ENCODE measurements at places on chromosomes 11 and 22. TPM values are rescaled to one million over a fixed set of nuclear protein-coding genes. Genes with fewer than 3 reads are reported as not detected.

DNA sequence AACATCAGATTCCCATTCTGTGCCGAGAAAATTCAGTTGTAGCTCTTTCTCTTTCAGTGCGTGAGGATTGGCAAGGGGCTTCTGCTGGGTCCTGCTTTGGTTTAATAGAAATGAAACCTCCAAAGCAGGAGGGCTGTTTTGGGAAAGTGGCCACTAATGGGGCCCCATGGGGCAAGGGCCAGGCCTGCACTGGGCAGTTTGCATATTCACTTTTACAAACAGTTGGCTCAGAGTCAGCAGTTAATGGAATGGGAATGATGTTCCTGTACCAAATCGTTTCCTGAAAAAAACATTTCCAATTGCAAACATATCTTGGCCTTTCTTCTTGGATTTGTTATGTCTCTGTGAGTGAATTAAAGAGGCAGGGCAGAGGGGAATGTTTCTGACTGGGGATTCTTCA, 92.1 kb downstream of the PARVA start:
- peaks cover 5% of the 10 kb centered on the region for H3K27me3 ChIP-seq
- H3K27ac ChIP-seq: no peak overlapping the region
- no peaks in the 10 kb centered on the region for H3K4me1 ChIP-seq

- peaks cover 3% of the 10 kb centered on the region for H3K4me1 ChIP-seq
- H3K36me3 ChIP-seq: no peaks in the 10 kb centered on the region
- H3K4me3 ChIP-seq: no peak overlapping the region
Measured at GRCh38 chr11:2186669-2187279, 15.2 kb upstream of the TH start.

DNA sequence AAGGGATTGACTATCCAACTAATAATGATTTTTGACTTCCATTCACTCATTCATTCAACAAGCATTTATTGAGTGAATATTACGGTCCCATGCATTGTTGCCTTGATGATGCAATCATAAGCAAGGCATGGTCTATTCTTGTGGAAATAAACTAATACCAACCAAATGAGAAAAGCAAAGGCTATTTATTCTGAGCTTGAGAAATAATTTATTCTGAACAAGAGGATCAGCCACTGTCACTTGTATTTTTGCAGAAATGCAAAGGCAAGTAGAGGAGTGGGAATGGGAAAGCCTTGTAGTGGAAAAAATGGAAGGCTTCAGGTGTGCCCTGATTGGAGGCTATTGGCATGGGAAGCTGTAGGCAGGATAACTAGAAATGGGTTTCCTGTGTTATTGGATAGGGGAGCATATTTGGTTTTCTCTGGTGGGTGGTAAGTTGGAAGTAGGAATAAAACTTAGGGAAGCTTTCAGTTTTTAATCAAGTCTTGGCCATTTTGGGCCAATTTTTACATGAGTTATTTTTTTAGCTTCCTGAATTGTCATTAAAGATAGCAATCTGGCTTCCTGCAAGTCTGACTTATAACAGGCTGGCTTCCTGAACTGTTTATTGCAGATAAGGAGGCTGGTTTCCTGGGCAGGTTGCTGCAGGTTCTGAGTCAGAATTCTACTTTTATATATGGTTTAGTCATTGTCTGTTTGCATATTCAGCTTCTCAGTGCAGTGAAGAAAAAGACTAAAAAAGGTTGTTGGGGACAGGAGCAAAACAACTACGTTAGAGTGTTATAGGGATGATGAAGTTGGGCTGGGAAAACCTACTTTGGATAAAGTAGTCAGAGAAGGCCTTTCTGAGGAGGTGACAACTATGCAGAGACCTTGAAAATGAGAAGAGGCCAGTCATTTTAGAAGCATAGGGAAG, 106.7 kb downstream of the APIP start:
- peaks cover 9% of the 10 kb centered on the region for H3K4me1 ChIP-seq
- H3K27me3 ChIP-seq: peaks cover 16% of the 10 kb centered on the region
- no peak for DNase-seq
- H3K36me3 ChIP-seq: no peaks in the 10 kb centered on the region
- no peak overlapping the region for H3K27ac ChIP-seq
- no peak overlapping the region for H3K4me3 ChIP-seq

Gene KRTAP5-2
- total RNA-seq: not detected

Gene RAC2
- total RNA-seq: 1,117 TPM

GRCh38 chr11:16890442-16890841, 123.8 kb downstream of the PLEKHA7 start:
- DNase-seq: no peak
- no peaks in the 10 kb centered on the region for H3K36me3 ChIP-seq
- H3K27me3 ChIP-seq: no peaks in the 10 kb centered on the region
- no peaks in the 10 kb centered on the region for H3K4me1 ChIP-seq
- H3K27ac ChIP-seq: no peak overlapping the region

GRCh38 chr11:134637091-134638015, 225.3 kb upstream of the B3GAT1 start:
- peaks cover 2% of the 10 kb centered on the region for H3K27me3 ChIP-seq
- no peak for DNase-seq
- H3K4me1 ChIP-seq: no peaks in the 10 kb centered on the region
- no peak overlapping the region for H3K4me3 ChIP-seq

Gene KDM4F
- total RNA-seq: not detected

- H3K4me1 ChIP-seq: peaks cover 29% of the 10 kb centered on the region
- no peak overlapping the region for H3K4me3 ChIP-seq
- H3K27ac ChIP-seq: no peak overlapping the region
- no peak for DNase-seq
Measured at GRCh38 chr22:20123366-20124082, 6.5 kb upstream of the TRMT2A start.

- H3K36me3 ChIP-seq: peaks cover 66% of the 10 kb centered on the region
- peak overlapping the region; percentile 3 for H3K4me3 ChIP-seq
- DNase-seq: no peak
- peaks cover 92% of the 10 kb centered on the region for H3K4me1 ChIP-seq
- peak overlapping the region; percentile 60 for H3K27ac ChIP-seq
Measured at GRCh38 chr11:118442908-118443589, 6.8 kb downstream of the KMT2A start.

DNA sequence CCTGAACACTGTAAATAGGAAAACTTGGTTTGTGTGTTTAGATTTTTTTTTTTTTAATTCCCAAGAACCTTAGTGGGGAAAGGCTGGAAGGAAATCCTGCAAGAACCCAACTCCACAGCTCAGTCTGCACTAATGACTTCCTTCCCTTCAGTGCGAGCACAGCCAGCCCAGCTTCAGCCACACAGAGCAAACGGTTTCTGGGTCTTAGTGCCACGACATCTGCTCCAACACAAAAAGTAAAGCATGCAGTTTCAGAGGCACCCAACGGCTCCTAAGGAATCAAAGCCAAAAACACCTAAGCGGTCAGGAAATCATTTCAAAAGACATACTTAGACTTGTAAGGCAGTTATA, 236.1 kb downstream of the TTC28 start:
- H3K4me1 ChIP-seq: peaks cover 24% of the 10 kb centered on the region
- no peak overlapping the region for H3K27ac ChIP-seq
- peaks cover 16% of the 10 kb centered on the region for H3K27me3 ChIP-seq
- peak; percentile 36 for DNase-seq
- no peaks in the 10 kb centered on the region for H3K36me3 ChIP-seq

DNA sequence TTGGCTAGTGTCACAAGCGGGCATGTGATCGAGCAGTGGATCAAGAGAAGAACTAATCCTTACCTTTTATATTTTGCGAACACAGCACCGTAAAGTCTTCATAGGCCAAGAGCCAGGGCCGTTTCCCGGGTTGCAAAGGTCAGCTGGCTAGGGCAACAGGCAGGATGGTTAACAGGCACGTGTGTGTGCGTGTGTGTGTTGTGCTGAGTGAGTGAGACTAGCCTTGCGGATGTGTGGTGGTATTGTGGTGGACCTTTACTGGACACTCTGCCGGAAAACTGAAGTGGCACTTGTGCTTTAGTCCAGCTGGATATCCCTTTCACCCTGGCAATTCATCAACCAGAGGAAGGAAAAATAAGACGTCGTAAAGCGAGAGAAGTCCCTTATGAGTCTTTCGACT, 176.7 kb downstream of the BCR start:
- H3K27ac ChIP-seq: no peak overlapping the region
- H3K27me3 ChIP-seq: peaks cover 20% of the 10 kb centered on the region
- no peaks in the 10 kb centered on the region for H3K36me3 ChIP-seq
- no peak for DNase-seq
- H3K4me3 ChIP-seq: no peak overlapping the region

- no peak overlapping the region for H3K27ac ChIP-seq
- H3K4me1 ChIP-seq: peaks cover 8% of the 10 kb centered on the region
- no peaks in the 10 kb centered on the region for H3K27me3 ChIP-seq
- H3K4me3 ChIP-seq: no peak overlapping the region
- no peak for DNase-seq
Measured at GRCh38 chr22:44108806-44109385, 71.8 kb upstream of the PARVG start.

DNA sequence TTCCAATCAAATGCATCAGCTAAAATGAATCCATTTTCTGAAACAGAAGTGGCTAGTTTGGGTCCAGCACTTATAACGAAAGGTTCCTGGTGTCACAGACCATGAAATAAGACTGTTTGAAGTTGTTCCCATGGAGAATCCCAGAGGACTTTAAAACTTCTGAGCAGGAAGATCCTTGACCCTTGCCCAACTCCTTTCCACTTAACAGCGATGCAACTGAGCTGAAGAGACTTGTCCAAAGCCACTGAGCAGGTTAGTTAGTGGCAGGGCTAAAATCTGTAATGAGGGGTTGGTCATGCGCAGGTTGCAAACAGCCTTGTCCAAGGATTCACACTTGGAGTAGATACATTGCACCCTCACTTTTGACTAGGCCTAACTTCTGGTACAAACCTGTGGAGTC, 1.3 kb downstream of the RAB38 start:
- no peak for DNase-seq
- H3K4me3 ChIP-seq: no peak overlapping the region
- H3K36me3 ChIP-seq: no peaks in the 10 kb centered on the region
- peaks cover 33% of the 10 kb centered on the region for H3K4me1 ChIP-seq

Gene DRAP1
- total RNA-seq: 190 TPM

Gene CCDC83
- not detected for total RNA-seq

Gene EMID1
- total RNA-seq: not detected

GRCh38 chr11:132941761-132942160, 590.5 kb downstream of the OPCML start:
- peaks cover 2% of the 10 kb centered on the region for H3K4me1 ChIP-seq
- H3K36me3 ChIP-seq: no peaks in the 10 kb centered on the region
- no peak overlapping the region for H3K4me3 ChIP-seq

- DNase-seq: no peak
- no peak overlapping the region for H3K4me3 ChIP-seq
- no peaks in the 10 kb centered on the region for H3K36me3 ChIP-seq
- peaks cover 3% of the 10 kb centered on the region for H3K27me3 ChIP-seq
Measured at GRCh38 chr11:60159284-60159683, 23.6 kb downstream of the MS4A6A start.

Gene FBLN1
- not detected for total RNA-seq

Gene XKR3
- total RNA-seq: not detected
